ENCODE measurements at places on chromosomes 2 and 18.

DNA sequence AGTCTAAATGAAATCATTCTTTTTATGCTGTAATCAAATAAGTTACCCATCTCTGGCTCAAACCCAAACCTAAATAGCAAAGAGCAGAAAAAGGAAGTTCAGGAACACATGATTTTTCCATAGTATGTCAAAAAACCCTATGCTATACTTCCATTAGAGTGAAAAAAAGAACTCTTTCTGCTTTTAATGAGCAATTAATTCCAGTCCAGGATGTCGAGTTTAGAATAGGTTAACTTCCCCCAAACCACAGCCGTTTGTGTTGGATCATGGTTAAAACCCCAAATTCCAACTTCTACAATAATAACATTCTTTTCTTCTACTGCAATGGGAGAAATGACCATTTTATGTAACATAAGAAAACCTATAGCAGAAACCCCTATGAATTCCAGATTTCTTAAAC, 171.1 kb upstream of the NRP2 start:
- peak; percentile 81 for DNase-seq

DNA sequence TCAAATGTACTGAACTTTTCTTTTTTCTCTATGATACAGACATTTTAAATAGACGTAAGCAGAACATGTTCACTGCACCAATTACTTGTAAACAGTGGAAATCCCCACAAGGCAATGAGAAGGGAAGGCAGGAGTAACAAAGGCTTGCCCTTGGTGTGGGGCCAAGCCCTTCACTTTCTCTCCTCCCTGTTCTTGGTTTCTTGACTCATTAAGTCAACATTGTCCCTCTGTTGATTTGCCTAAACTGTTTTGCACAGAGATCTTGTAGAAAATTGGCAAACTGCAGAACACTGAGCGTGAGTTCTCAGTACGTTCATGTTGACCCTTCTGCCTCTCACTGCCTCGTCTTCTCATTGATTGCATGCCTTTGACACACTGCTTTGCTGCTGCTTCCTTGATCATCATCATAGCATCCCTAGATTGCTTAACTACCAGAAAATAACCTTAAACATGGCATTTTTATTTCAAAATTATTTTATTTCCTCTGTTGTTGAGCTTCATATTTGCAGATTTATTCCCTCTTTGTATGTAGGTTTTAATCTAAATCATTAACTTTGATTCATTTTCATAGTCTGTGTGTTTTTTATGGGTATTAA, 257.7 kb downstream of the PTGR3 start:
- peak; percentile 87 for DNase-seq

GRCh38 chr2:231223458-231223976, 25.1 kb downstream of the ARMC9 start:
- DNase-seq: peak; percentile 9

DNA sequence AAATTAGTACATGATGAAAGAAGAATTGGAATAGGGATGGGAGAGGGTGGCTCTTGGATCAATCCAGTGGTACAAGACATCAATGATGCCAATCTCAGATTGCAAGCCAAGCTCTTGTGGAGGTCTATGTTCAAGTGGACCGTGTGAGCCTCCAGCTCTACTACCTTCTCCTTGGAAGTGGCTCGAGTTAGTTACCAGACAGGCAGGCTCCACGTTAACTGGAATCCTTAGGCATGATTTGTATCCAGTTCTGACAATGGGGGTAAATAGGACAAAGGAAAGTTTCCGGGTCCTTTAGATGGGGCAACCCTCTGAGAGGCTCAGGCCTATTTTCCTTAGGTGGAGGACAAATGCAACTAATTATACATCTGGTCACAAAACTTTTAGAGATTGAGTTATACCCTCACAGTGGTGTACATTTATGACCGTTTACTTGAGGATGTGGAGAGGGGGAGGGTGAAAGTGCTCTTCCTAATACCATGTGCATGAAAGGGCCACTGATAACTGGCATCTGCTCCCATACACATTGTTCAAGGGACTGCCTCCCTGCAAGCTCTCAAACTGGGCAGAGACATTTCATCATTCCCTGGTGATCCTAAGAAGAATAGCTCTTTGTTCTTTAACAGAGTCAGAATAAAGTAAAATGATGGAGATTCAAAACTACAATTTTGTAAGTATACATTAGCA, 180.2 kb downstream of the SOCS6 start:
- DNase-seq: no peak

DNA sequence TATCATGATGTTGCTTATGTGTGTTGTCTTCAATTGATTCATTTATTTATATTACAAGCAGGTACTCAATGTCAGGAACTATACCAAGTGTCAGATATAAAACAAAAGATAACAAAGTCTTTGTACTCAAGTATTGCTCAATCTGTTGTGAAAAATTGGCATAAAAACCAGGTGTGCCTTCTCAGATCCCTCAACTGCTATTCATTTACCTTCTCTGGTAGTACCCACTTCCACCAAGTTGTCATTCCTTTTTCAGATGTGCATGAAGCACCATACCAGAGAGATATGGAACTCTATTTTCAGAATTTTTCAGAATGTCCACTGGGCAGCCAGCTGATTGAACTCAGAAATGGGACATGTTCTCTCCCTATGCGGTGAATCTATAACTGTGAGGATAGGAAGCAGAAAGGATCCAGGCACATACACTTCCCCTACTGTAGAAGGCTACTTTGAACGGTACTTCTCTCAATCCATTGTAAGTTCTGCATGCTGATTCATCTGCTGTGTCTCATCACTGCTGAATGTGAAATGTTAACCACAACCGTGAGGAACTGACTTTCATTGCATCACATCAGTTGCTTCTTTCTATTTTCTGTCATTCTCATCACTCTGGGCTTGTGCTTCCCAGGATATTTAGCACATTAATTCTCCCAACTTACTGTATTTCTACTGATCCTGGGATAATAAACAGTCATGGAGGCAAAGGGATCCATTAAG, 1621.3 kb downstream of the SUCLG1 start:
- peak; percentile 94 for DNase-seq

DNA sequence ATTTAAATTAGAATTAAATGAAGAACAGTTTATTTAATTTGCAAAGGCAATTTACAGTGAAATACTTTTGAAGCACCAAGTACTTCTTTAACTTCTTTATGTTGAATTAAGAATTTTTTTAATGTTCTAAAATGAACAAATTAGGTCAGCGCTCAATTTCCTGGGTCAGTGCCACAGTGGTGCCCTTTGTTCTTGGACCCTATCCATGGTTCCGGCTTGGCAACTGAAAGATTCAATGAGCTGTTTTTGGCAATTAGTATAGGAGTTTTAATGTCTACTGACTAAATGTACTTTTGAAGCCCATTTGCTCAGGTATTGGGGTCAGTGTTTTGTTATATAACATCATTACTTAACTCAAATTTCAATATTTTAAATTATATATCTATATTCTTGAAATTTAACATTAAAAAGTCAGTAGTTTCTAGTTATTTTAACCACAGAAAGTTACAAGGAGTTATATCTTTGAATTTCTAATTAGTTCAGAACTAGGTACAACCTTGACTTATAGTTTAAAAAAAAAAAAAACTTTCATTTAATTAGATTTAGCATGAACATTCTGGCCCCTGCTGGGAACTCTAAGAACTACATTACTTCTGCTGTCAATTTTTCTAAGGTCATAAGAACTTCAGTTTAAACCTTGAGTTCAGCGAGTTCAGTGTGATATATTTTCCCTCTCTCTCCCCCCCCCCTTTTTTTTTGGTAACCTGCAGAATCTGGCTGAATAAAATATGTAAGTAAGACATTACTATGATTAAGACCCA, 7.6 kb upstream of the MSTN start:
- peak; percentile 63 for DNase-seq

DNA sequence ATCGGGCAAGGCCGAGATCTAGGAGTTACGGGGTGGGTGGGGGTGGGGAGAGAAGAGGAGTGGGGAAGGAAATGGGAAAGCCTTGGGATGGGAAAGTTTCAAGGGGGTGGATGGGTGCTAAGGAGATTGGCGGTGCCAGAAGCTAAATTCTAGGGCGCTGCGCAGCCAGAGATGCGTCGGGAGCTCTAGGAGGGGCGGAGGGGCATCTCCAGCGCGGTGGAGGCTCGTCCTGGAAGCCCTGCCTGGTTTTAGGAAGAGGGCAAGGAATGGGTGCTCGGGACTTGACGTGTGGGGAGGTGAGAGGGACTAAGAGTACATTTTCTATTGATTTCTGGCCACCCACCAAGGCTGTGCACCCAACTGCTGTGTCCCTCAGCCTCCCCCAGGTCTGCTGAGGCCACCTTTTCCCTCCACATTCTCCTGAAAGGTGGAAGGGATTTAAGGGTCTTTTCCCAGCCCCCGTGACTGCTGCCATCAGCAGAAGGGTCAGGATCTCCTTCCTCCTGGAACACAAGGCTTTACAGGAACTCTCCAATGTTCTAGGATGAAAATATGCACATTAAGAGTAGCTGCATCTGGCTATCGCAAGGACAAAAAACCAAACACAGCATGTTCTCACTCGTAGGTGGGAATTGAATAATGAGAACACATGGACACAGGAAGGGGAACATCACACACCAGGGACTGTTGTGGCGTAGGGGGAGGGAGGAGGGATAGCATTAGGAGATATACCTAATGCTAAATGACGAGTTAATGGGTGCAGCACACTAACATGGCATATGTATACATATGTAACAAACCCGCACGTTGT, 1.4 kb downstream of the C2orf72 start:
- no peak for DNase-seq

DNA sequence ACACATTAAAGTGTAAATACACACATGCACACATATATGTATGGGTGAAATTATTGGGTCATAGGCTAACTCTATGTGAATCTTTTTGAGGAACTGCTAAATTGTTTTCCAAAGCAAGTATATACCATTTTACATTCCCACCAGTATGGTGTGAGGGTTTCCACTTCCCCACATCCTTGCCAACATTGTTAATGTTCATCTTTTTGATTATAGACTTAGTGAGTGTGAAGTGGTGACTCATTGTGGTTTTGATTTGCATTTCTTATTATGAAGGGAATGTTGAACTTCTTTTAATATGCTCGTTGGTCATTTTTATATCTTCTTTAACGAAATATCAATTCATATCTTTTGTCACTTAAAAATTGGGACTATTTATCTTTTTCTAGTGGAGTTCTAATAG, 181.8 kb upstream of the GCFC2 start:
- DNase-seq: no peak

- no peak for DNase-seq
Measured at GRCh38 chr2:54475285-54475684, 19.2 kb downstream of the SPTBN1 start.

DNA sequence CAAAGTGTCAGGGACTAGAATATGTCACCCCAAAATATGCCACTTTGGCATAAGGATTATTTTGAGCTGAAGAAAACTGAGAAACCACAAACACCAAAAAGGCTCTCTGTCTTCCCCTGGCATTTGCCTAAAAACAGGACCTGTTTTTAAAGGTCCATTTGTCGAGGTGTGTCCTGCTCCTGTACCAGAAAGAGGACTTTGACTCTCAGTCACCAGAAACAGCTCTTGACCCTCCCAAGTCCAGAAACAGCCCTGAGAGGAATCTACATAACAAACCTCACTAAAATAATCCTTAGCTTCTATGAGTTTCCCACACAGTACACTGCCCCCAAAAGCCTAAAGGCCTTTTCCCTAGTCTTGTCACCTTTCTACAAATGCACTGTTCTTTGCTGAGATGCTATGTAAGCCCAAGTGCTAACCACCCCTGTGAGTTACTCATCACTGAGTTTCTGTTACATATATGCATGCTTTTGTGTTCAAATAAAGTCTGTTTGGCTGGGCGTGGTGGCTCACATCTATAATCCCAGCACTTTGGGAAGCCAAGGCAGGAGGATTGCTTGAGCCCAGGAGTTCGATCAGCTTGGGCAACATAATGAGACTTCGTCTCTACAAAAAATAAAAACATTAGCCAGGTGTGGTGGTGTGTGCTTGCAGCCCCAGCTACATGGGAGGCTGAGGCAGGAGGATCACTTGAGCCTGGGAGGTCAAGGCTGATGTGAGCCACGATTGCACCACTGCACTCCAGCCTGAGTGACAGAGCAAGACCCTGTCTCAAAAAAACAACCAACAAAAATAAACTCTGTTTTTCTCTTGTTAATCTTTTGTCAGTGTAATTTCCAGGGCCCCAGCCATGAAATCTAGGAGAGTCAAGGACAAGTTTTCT, 55.2 kb downstream of the RPL31 start:
- no peak for DNase-seq

GRCh38 chr2:45938649-45939511, 287.4 kb downstream of the PRKCE start:
- DNase-seq: peak; percentile 94

- DNase-seq: peak; percentile 39
Measured at GRCh38 chr2:207692206-207693065, 19.0 kb upstream of the CCNYL1 start.

DNA sequence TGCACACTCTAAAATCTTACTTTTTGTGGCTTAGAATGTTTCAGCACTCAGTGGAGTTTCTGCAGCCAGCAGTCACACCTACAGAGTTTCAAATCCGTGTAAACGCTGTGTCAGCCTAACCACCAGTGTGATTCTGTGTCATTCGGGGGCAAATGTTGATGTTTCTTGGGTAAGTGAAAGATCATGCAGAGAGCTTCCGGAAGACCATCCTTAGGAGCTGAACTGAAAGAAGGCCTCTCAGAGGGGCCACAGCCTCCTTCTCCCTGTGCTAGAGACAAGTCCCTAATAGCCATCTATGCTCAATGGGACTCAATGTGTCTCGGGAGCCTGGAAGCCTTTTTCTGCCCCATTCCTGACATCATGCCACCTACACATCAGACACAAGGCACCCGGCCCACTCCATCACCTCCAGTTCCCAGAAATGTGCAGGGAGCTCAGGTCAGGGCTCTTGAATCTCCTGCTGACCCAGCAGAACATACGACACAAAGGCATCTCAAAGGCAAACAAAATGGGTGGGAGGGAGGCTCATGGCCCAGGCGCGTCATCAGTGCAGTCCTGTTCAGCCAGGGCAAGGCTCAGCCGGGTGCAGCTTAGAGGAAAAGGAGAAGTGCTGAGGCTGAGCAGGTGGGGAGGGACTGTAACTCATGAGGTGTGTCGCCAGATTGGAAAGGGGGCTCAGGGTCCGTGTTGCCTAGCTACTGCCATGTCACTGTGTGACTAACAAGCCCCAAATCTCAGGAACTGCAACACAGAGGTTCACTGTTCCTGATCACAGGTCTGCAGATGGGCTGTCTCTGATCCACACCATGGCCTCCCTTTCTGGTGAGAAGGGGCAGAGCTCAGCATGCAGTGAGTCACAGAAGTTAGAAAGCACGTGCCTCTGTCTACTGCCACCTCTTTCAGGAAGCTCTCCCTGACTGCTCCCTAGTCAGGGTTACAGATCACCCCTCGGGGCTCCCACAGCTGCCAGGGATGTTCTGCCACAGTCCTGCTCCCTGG, 82.0 kb downstream of the SMAD7 start:
- peak; percentile 48 for DNase-seq
